ENCODE measurements at places on chromosomes 2 and 18.
A peak's percentile ranks its signal among the peaks of the same experiment; 100 is the strongest.

DNA sequence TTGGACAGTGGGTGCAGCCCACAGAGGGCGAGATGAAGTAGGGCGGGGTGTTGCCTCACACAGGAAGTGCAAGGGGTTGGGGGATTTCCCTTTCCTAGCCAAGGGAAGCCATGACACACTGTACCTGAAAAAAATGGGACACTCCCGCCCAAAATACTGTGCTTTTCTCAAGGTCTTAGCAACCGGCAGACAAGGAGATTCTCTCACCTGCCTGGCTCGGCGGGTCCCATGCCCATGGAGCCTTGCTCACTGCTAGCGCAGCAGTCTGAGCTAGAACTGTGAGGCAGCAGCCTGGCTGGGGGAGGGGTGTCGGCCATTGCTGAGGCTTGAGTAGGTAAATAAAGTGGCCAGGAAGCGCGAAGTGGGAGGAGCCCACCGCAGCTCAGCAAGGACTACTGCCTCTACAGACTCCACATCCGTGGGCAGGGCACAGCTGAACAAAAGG lies 244.7 kb downstream of the NBAS start:
- peak; percentile 15 for DNase-seq

DNA sequence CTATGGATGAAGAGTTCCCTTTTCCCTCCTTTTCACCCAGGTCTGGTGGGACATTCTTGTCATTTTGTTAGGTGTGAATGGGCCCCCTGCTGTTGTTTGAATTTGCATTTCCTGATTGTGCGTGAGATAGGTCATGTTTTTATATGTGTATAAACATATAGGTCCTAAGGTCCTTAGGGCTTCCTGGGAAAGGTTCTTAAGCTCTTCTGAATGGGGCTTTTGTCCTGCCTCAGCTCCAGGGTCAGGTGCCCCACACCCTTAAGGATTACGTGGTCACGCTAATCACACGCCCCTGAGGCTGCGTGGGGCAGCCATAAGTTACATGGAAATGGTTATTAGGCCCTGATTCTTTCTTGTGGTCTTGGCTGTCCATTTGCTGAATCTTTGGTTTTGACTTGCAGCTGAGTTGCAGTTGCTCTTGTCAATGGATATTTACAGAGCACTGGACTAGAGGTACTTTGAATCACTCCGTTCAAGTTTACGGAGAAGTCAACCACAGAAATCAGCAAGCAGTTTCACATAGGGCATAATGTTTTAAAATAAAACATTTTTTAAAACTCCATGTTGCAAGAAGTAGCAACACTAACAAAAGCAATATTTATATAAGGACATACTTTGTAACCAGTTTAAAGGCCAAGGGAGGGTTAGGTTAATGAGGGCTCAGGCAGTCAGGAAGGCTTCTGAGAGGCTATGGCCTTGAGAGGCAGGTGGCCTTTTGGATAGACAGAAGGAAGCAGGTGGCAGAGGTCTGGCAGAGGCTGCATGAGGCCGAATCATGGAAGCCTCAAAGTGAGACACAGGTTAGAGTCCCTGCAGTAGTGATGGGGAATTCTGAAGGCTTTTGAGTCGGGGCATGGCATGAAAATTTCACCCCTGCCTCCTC lies 24.2 kb downstream of the LIPG start:
- no peak for DNase-seq

- no peak for DNase-seq
Observed at GRCh38 chr18:79581406-79581805, 98.2 kb upstream of the CTDP1 start.

- DNase-seq, result no peak
Observed at GRCh38 chr2:10340593-10340975, 37.9 kb downstream of the HPCAL1 start.

GRCh38 chr2:237643582-237644380 lies 16.4 kb downstream of the LRRFIP1 start:
- no peak for DNase-seq

GRCh38 chr18:62664414-62664813 lies 50.9 kb upstream of the PHLPP1 start:
- DNase-seq, result no peak

GRCh38 chr2:53901192-53901591 lies 41.4 kb upstream of the GPR75 start:
- DNase-seq, result no peak

DNA sequence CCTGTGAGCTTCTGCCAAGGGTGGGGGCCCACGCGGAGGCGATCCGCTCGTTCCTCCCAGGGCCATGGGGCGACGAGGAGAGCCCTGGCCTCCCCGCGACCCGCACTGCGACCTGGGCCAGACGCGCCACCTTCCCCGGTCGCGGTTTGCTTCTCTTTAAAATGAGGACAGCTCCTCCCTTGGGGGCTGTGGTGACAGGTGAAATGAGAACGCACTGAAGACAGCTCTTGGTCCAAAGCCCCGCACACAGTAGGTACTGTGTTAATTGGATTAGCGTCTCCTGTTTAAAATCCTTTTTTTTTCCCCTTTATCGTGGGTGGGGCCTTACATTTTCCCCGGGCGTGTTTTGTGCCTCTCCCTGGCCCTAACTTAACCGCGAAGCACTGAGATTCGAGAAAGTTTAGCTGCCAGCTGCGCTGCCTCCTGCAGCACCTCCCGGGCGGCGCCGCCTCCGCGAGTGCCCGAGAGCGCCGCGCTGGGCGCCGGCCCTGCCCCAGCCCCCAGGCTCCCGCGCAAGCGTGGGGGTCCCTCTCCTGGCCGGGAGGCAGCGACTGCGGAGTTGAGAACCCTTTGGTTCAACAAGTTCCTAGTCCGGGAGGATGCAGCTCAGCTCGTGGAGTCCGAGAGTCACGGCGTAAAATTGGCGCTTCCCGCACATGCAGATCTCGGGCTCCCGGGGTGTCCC lies 1.1 kb downstream of the HPCAL1 start:
- peak; percentile 61 for DNase-seq

- DNase-seq, result no peak
Observed at GRCh38 chr2:127609031-127609751, 36.8 kb upstream of the GPR17 start.

DNA sequence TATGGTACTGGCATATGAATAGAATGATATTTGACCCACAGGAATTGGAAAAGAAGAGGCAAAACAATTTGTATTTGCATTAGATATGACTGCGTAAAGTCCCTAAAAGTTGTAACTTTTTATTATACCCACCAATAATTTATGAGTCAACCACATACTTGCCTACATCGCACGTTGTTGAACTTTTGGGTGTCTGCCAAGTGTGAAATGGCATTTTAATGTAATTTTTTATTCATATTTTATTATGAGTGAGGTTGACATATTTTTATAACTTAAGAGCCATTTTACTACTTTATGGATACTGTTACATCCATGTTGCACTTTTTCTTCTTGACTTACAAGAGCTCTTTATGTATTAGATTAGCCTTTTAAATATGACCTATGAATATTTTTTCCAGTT lies 4.6 kb downstream of the DSC2 start:
- DNase-seq, result no peak

- no peak for DNase-seq
Observed at GRCh38 chr2:150631236-150631821, 143.9 kb upstream of the RND3 start.

GRCh38 chr18:50569930-50570329 lies 10.0 kb downstream of the MAPK4 start:
- no peak for DNase-seq

- no peak for DNase-seq
Observed at GRCh38 chr2:157085522-157085921, 172.0 kb upstream of the GALNT5 start.

GRCh38 chr2:32947076-32947483 lies 327 bp downstream of the LTBP1 start:
- DNase-seq, result peak; percentile 15

GRCh38 chr2:200305797-200306195 lies 697 bp upstream of the SPATS2L start:
- DNase-seq, result peak; percentile 5

DNA sequence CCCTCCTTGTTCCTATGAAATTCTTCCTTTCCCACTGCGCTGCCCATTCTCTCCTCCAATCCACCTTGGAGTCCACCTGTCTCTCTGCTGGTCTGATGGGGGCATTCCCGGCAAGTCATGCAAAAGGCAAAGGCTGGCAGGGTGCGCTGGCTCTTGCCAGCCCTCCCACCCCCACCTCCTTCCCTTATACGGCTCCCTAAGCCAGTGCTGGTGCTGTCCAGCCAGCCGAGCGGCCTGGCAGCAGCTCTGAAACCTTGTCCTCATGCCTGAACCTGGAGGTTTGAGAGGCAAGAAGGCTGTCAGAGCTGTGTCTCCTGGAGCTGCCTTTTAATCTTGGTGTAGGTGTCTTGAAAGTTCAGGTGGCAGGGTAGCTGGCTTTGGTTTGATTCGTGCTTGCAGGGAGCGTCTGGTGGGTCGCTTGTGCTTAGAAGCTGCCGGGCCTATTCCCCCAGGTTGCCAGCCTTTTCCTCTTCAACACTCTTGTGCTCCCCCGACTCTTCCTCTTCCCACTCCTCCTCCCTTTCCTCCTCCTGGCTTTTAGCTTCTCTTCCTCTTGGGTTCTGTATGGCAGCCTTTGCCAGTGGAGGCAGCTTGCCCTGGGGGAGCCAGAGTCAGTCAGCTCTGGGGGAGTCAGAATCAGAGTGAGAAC lies 748 bp downstream of the LIPG start:
- no peak for DNase-seq

DNA sequence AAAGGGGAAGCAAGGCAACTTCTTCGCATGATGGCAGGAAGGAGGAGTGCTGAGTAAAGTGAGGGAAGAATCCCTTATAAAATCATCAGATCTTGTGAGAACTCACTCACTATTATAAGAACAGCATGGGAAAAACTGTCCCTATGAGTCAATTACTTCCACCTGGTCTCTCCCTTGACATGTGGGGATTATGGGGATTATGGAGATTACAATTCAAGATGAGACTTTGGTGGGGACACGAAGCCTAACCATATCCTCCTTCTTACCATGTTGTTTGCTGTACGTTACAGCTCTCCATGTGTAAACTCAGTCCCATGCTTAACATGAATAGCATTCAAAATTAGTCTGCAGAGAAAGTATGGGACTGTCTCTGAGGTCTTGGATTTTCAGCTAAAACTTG lies 1096.8 kb upstream of the ACVR2A start:
- no peak for DNase-seq

DNA sequence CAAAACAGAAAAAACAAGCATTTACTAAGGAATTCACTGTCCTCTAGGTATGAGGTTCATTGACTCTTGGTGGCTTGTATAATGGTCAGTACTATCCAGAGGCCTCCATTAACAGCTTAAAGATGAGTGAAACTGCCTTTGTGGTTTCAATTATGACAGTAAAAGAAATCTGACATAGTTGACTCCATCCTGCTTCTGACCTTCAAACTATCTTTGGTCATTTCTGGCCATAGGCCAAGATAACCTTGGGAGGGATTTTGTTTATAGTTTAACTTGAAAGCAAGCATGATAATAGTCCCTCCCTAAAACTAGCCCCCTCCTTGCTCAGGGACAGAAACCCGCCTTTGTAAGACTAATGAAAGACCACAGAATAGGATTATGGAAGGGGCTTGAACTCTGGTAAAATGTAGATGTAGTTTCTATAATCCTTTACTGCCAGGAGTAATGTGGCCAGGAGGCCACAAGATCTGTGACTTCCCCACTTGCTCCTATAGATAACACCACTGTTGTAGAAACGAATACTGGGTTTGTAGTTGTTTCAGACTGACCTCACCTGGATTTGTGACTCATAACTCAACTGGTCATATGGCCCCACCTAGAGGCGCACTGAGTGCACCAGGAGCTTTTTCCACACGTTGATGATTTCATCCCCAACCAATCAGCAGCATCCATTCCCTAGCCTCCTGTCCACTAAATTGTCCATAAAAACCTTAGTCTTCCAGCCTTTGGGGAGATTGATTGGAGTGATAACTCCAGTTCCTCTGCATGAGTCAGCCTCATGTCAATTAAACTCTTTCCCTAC lies 8.6 kb upstream of the PLEKHM3 start:
- DNase-seq, result peak; percentile 55

DNA sequence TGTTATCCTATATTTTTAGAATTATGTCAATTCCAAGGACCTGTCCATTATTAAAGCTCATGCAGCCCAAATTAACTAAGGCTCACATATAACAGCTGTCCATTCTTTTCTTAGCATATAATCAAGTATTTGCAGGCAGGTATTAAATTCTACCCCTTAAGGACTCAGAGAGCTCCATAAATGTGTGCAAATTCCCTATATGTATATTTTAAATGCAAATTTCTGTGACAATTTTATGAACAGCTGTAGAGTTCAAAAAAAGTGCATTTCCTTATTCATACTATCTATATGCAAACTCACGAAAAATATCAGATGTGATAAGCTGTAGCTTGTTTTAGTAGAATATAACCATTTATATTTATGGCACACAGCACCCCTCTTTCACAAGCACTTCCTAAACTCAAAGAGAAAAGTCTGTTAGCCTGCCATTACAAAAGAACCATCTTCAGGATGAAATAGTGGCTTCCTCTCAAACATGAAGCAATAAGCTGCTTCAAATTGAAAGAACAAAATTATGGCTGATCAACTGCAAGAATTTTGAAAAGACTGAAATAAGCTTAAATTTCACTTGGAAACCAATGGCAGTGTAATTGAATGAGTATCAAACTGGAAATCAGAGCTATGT lies 155.0 kb upstream of the REG3G start:
- DNase-seq, result no peak

GRCh38 chr2:237441605-237442274 lies 27.8 kb upstream of the COL6A3 start:
- peak; percentile 41 for DNase-seq

GRCh38 chr2:85666435-85667316 lies 1.3 kb downstream of the SFTPB start:
- DNase-seq, result no peak

GRCh38 chr2:241015439-241015838 lies 17.0 kb downstream of the SNED1 start:
- no peak for DNase-seq

- no peak for DNase-seq
Observed at GRCh38 chr18:7290077-7290476, 59.2 kb downstream of the LRRC30 start.

DNA sequence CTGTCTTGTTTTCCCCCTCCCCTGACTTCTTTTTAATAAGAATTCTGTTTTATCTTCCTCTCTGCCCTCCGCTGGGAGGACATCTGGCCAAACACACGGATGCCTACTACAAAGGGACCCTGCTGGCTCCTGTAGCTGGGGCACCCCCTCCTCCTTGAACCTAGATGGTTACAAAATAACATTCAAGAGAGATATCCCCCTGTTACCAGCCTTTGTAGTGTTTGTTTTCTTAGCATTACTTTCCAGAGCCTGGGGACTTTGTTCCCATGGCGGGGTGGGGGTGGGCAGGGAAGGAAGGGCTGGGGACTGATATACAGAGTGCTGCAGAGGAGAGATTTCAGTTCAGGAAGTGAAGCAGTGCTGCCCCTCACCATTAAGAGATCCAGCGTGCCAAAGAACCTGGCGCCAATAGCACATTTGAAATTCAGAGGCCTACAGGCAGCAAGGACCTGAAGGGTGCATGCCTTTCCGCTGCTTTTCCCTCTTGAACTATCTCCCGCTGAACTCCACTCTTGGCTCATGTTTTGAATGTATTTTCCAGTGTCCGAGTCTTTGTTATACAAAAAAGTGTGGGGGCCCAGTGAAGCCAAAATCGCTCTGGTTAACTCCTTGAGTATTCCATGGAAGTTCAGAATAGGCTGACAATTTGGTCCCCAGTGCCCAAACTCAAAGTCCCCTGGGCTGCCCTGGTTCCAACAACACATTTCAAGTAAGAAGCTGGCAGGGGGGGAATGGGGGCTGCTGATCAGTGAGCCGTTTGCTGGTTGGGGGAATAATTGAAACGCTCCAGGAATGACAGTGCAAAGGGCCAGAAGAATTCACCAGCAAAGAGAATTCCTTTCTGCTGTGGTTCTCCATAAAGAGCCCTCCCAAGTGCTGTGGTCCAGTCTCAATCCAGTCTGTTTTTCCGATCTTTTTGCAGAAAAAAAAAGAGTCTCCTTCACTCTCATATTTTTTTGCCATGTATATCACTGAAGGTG lies 94.8 kb upstream of the THOC1 start:
- DNase-seq, result no peak

GRCh38 chr18:71760541-71760940 lies 783.6 kb downstream of the CBLN2 start:
- DNase-seq, result no peak
